ENCODE measurements at places on chromosomes 6 and 20.

DNA sequence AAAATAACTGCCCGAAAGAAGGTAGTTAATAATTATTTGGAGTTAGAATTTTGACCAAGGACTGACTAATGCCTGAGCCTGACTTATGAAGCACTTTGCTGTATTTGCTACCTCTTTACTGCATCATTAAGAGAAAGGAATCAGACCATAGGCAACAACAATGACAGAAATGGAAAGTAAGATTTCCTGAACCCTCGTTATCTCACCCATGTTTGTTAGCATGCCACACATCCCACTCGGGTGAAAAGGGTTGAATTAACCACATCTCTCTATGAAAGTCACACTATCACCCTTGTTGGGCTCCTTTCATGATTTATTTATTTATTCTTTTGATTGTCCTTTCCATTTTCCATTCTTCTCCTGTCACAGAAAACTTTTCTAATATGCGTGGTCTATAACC is 59.6 kb downstream of the OLIG3 start:
- no peak for DNase-seq

DNA sequence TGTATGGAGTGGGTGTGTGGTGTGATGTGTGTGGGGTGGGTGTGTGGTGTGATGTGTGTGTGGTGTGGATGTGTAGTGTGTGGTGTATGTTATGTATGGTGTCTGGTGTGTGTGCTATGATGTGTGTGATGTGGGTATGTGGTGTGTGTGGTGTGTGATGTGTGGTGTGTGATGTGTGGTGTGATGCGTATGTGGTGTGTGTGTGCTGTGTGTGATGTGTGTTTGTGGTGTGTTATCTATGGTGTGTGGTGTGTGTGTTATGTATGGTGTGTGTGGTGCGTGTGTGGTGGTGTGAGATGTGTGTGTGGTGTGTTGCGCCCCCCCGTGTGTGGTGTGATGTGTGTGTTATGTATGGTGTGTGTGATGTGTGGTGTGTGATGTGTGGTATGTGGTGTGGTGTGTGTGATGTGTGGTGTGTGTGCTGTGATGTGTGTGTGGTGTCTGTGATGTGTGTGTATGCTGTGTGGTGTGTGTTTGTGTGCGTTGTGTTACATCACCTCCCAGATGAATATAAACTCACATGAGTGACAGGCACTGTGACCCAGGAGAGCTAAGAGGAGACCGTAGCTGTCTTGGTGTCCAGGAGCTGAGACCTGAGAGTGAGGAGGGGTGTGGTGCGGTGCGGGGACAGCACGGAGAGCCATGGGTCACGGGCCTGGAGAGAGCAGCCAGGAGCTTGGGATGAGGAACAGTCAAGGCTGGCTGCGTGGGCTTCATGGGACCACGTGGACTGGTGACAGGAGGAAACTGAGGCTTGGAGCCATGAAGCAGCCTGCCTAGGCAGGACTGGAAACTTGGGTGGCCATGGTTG is 8.8 kb downstream of the DLGAP4 start:
- DNase-seq = no peak

GRCh38 chr6:138500045-138500665 is 861 bp upstream of the NHSL1 start:
- DNase-seq = no peak

DNA sequence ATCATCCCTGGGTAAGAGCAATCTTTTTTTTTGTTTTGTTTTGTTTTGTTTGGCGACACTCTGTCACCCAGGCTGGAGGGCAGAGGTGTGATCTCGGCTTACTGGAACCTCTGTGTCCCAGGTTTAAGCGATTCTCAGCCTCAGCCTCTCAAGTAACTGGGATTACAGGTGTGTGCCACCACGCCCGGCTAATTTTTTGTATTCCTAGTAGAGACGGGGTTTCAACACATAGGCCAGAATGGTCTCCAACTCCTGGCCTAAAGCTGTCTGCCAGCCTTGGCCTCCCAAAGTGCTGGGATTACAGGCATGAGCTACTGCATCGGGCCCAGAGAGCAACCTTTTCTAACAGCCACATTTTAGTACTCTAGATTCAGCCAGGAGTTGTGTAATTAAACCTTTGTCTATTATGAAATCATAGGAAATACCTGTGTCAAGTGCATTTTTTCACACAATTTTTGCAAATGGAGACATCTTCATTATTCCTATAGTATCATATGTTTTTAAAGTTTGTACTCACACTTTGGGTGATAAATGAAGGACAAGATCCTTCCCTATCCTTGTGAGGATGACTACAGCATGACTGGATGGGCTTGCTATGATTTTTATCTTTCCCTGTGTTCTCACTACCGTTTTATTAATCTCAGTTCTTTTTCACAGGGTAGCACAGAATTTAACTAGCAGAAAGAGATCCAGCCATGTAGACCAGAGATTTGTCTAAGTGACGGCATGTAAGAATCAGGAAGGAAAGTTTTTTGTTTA is 82.6 kb downstream of the OR2B2 start:
- DNase-seq = no peak

DNA sequence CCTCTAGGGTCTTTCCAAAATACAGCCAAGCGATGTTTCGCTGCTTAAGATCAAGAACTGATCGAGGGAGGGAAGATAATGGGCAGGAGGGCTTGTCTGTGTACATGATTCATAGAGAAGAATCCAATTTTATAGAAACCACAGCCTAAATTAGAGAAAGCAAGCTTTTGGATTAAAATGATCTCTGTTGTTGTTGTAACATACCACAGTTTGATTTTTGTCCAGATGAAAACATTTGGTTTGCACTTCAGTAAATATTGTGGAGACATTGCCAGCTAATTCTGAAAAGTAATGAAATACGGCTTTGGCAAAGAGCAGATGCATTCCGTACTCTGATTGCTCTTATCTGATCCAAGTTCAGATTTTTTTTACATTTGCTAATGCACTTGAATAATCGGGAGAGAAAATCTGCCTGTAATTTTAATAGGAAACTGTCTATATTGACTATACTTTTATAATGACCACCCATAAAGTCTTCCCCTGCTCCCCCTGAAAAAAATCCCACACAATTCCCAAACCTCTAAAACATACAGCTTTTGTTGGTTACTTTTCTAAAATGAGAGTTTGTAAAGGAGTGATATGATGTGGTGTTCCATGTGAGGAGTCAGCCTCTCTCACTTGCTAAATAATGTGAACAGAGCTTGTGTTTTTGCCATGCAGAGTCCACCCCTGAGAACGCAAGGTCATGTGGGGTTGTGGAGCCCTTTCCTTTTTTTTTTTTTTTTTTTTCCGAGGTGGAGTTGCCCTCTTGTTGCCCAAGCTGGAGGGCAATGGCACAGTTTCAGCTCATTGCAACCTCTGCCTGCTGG is 199.9 kb downstream of the DTNBP1 start:
- no peak for DNase-seq

DNA sequence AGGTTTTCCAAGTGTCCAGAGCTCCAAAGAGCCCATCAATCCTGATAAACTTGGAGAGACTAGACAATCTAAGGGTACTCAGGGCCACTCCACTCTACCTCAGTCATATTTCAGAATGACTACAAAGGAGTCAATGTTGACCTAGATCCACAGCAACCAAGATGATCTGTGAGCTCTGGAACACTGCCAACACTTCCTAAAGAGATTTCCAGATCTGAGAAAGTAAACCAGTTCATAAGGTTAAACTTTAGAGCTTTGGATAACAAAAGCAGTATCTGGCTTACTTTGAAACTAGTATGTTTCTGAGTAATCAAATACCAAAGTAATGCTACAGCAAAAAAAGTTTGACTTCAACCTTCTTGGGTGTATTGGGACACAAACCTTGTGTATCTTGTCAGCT is 122.7 kb downstream of the BTBD9 start:
- DNase-seq = no peak

GRCh38 chr20:64242797-64243475 is 12.6 kb upstream of the PCMTD2 start:
- no peak for DNase-seq

Data from stimulated activated CD8-positive, alpha-beta memory T cell treated with anti-CD3 and anti-CD28 coated beads, Interleukin-15, amount 100 ng/mL, for 24 hours (primary cell).